ENCODE measurements at places on chromosomes 2 and 18. TPM values are rescaled to one million over a fixed set of nuclear protein-coding genes. Genes with fewer than 3 reads are reported as not detected.

Gene CRYGC
- total RNA-seq, result not detected

Gene NLRC4
- 0.19 TPM for total RNA-seq

Gene PJVK
- total RNA-seq, result 2.0 TPM

Gene SRD5A2
- total RNA-seq, result not detected

Gene DES
- total RNA-seq, result not detected

Gene GKN2
- total RNA-seq, result not detected

Gene ITGB1BP1
- total RNA-seq, result 121 TPM

Gene GPBAR1
- total RNA-seq, result 0.68 TPM

All from activated CD4-positive, alpha-beta T cell treated with anti-CD3 and anti-CD28 coated beads, Interleukin-2, amount 10 ng/mL, durations not matched to agents 24 days and 14 days (primary cell).